ENCODE measurements at places on chromosomes 7 and 10. TPM values are rescaled to one million over a fixed set of nuclear protein-coding genes. Genes with fewer than 3 reads are reported as not detected.

Gene ZNF853
- total RNA-seq: 10.5 TPM

Gene TRIL
- 3.2 TPM for total RNA-seq

DNA sequence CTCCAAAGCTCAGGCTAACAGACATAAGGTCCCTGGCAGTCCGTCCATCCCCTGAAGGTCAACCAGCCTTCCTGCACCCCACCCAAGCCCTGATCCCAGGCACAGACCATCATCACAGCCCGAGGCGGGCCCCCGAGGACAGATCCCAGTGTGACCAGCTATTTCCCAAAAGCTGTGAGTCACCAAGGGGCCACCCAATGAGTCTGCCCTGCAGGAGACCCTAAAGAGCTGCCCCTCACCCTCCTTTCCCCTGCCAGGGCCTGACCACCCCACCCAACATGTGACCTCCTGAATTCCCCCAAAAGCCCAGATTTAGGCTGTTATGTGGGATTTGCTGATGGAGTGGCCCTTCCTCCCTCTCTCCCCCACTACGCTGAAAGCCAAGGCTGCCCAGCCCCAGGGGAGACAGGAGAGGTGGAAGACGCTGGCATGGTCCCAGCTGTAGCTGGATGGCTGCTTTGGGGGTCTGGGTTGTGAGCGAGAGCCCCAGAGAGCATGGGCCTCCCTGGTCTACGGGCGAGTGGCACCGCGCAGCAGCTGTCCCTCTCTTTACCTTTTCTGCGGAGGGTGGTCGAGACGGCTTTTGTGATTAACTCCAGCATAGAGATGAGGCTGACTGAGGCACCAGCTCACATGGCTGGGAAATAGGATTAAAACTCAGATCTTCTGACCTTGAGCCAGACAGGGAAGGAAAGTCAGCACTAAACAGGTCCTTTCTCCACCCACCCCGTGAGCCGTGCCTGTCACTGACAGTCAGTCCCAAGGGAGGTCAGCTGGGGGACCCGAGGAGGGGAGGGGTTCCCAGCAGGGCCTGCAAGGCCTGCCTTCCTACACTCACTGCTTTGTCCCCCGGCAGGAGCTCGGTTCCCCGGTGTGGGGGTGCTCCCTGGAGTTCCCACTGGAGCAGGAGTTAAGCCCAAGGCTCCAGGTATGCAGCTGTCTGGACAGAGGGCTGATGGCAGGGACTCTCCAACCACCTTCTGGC, 16.7 kb downstream of the ELN start:
- DNase-seq: peak; percentile 33

DNA sequence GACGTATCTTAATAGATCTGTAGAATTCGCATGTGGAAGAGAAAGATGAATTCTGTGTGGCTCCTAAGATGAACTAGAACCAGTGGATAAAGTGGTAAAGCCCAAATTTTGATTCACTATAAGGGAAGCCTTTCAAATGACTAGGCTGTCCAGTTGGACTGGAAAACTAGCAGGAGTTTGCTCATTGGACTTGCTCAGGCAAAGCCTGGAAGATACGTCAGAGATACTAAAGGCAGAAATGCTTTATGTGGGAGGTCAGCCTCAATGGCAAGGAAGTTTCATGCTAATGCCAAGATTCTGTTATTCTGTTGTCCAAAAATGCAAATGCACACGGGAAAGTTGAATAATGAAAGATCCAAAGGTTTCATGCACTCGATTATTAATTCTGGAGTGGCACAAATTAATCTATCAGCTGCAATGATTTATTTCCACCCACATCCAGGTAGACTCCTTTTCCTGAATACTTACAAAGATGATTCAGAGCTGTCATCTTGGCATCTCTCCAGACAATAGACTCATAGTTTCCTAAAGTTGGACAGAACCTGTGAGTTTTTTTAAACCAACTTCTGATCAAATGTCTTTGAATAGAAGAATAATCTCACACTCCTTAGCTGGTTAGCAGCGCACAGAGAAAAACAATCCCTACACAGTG, 20.5 kb upstream of the PPP1R3C start:
- DNase-seq: no peak

Measured in psoas muscle (tissue), 8 donors.